NCI-H1417 treated with DMSO at 0.1 percent for 48 hours (cell line): ENCODE measurements at places on chromosomes 2 and 18.

DNA sequence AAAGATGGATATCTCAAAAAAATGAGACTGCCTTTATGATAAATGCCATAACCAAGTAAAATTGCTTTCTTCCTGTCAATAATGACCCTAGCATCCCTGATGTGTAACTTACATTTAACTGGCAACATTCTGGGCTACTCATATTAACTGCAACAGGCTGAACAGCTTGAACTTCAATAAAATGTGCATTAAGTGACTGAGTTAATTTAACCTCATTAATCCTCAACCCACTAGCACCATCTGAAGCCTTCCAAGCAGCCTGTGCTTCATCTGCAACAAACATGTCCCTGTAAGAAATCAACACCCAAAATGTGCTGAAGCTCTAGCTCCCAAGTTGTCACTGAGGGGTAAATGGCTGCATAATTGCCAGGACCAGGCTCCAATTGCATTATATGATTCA lies 296.2 kb upstream of the ZC3H15 start:
- DNase-seq, result no peak

GRCh38 chr2:207937823-207938222 lies 87.5 kb downstream of the PLEKHM3 start:
- no peak for DNase-seq

DNA sequence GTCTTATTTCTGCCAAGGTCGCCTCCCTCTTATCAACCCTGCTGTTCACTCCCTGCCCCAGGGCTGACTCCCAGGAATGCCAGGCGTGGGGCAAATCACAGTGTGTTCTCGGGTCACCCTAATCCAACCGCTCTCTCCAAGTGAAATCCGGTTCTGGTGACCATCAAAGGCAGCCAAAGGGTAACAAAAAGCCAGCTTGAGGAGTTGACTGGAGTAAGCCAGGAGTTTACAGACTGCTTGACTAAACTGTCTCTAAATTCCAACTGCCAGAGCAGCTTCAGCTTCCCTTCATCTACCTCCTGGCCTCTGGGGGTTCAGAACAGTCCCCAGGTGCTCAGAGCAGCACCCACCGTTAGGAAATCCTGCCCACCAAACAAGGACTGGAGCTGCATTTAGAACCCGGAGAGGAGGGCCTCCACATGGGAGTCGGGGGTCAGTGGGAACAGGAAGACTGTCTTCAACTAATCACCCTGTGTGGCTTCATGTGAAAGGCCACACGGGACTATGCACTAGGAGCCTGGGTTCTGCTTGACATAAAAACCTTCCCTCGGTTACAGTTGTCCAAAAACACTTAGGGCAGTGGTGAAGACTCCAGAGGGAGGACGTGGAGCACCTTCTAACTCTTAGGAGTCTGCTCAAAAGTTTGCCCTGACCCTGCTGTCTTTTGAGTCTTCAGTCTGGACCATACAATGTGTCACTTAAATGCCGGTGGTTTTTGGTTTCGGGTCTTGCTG lies 24.2 kb upstream of the MCFD2 start:
- DNase-seq, result no peak

DNA sequence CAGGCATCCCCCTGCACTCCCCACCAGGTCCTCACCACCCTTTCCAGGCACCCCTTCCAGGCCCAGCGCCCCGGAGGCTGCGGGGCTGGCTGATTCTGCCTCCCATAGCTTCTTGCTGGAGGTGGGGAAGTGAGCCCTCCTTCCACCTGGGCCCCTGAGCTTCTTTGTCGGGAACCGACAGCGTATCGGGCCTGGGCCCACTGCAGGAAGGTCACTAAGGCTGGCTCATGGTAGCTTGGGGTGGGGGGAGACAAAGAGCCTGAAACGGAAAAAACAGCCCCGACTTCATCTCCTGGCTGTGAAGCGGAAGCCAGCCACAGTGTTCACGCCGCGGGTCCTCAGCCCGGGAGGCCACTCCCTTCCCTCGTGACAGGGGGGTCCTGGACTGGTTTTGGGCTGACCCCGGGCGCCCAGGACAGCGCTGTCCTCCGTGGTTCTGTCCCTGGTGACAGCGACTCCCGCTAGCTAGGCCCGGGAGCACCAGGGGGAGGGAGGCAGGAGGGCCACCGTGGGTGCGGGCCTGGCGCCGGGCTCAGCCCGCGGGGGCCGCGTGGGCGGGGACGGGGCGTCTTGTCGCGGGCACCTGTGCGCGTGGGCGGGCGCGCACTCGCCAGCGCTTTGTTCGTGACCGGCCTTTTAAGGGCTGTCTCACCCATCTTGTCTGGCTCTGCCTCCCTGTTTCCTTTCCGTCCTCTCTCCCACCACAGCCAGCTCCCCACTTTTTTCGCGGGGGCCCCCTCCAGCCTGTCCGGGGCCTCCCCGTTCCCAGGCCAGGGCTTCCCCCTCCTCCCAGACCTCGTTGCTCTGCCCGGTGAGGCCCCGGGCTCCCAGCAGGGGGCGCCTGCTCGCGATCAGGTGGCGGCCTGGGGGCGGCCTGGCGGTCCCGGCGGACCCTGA lies 64.9 kb downstream of the DNMT3A start:
- DNase-seq, result no peak

DNA sequence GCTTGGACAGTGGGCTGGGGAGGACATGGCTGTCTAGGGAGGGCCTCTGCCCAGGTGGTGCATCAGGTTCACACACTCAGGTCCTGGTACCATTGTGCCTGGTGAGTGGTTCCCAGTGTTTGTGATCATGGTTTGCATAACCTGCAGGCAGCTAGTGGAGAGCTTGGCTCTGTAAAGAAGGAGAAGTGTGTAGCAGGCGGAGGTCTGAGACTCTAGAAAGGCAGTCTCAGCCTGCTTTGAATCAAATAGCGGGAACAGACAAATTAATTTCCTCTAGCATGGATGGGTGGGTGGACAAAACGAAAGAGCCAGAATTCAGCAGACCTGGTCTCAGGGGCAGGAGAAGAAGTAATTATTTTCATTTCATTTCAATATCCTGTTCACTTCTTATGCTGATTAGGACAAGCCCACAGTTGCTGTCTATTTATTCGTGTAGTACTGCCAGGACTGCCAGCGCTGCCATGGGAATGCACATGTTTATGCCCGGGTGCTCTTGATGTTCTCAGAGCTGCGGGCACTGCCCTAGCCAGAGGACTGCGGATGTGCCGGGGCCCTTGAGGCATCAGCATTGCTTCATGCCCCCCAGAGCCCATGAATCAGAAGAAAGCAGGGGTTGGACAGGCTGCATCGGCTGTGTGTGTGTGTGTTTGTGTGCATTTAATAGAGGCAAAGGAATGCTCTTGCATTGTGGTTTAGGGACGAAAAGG lies 45.4 kb upstream of the DLX2 start:
- DNase-seq, result no peak

GRCh38 chr2:1455466-1455865 lies 42.2 kb downstream of the TPO start:
- DNase-seq, result no peak

DNA sequence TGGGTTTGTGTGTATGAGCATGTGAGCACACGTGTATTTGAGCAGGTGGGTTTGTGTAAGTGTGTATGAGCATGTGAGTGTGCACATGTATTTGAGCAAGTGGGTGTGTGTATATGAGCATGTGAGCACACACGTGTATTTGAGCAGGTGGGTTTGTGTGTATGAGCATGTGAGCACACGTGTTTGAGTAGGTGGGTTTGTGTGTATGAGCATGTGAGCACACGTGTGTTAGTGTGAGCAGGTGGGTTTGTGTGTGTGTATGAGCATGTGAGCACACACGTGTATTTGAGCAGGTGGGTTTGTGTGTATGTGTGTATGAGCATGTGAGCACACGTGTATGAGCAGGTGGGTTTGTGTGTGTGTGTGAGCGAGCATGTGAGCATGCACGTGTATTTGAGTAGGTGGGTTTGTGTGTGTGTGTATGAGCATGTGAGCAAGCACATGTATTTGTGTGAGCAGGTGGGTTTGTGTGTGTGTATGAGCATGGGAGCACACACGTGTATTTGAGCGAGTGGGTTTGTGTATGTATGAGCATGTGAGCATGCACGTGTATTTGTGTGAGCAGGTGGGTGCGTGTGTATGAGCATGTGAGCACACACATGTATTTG lies 169.7 kb downstream of the TWIST2 start:
- no peak for DNase-seq

DNA sequence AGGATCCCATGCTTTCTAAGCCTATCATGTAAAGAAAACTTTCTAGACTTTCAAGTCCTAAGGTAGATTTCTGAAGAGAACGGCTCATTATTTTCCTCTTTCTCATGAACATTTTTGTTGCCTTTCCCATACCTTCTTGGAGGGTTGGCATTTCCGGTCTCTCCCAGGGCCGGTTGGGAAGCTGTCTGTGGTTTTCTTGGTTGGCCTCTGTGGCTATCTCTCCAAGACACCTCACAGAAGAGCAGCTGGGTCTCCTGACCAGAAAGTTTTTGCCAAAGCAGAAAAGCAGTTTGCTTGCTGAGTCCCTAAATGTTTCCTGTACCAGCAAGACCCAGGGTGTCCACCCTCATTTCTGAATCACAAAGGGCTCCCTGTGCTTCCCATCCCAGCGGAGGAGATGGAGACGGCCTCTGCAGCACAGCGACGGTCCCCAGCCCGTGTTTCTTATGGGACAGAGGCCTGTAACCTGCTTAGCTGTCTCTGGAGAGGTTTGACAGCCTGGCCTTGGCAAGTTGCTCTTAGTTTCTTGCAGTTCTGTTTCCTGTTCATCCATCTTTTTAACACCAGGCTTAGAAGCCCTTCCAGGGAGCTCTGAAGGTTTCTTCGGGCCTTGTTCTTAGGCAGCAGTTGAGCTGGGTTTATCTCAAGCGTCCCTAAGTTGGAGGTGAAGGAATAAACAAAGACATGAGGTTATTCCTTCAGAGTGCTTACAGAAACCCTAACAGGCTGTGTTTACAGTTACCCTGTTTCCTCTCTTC lies 39.8 kb downstream of the GREB1 start:
- no peak for DNase-seq

GRCh38 chr2:142174176-142174575 lies 43.4 kb upstream of the LRP1B start:
- DNase-seq, result no peak

DNA sequence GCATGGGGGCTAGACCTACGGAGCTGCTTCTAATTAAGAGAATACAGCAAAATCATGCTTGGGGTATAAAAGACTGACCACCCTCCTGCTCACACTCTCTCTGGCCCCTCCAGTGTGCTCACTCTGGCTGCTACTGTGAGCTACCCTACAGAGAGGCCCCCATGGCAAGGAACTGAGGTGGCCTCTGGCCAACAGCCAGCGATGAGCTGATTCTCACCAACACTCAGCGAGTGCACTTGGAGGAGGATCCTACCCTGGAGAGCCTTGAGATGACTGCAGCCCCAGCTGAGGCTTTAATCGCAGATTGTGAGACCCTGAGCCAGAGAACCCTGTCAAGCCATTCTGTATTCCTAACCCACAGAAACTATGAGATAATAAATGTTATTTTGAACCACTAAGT lies 88.2 kb downstream of the GFPT1 start:
- no peak for DNase-seq

- DNase-seq, result no peak
Observed at GRCh38 chr2:82998781-82999180, 1460.3 kb downstream of the SUCLG1 start.

DNA sequence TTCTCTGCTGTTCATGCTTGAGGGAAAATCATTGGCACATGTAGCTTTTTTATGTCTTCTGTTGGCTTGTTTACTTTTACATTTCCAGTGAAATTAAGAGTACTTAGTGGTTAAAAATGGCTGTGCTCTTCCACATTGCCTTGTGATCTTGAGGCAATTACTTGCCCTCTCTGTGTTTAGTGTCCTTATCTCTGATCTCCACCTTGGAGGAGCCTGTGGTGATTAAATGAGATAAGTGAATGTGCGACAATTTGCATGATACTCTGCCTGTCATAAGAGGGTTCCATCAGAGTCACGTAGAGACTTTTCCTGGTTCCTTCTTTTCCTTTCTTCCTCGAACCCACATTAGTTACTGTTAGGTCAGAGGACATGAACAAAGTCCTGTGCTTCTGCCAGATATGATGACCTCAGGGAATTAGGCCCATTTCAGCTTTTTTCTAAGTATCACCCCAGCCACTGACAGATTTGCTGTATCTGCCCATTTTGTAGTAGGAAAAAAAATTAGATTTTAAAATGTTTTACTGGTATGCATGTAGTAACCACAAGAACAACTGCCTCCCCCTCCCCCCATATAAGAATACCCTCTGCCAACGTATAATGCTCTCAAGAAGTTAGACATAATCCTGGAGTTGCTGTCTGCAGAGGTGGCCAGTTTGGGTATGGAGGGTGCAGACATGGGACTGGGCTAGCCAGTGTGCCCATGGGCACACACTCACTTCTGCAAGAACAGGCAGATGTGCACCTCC lies 51.9 kb downstream of the TET3 start:
- no peak for DNase-seq

DNA sequence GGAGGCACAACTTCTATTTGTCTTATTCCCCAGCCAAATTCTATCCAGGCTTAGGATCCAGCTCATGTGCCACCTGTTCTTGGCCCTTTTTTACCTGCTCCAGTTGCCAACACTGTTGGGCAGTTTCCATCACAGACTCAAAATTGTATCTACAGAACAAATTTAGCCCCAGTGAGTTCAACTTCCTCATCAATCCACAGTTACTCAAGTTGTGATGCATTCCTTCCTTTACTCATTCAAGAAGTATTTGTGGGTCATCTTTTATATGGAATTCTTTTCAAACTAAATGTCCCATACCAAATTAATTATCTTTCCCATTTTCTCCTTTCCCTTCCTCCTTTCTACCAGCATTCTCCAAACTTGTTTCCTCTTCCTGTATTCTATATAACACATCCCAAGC lies 12.7 kb upstream of the DDX18 start:
- DNase-seq, result no peak

GRCh38 chr2:36561237-36561944 lies 36.6 kb downstream of the FEZ2 start:
- no peak for DNase-seq

DNA sequence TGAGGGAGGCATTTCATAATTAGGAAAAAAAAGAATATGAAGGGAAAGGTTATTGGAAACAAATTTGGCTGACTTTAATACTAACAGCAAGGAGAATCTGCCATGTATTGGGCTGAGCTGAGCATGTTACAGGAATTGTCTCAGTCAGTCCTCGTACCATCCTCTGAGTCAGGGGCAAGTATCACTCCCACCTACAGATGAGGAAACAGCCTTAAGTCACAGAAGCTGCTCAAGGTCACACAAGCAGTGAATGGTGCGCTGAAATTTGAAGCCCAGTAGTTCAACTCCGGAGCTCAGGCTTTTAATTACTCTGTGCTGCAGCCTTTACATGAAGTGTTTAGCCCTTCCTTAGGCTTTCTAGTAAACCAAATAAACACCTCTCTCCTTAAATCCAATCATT lies 17.3 kb downstream of the PROKR1 start:
- DNase-seq, result no peak
